ENCODE measurements at places on chromosomes 16 and 17.

- no peak for DNase-seq
These were observed 90.5 kb downstream of the TNFRSF13B start for GRCh38 chr17:16881239-16881924.

- no peak for DNase-seq
These were observed 47.9 kb upstream of the MAP3K14 start for GRCh38 chr17:45364531-45365390.

- DNase-seq: no peak
These were observed 418.6 kb downstream of the TOX3 start for GRCh38 chr16:52128361-52128760.

GRCh38 chr17:9905902-9906301, 831 bp upstream of the RCVRN start:
- DNase-seq: peak; percentile 40

- peak; percentile 48 for DNase-seq
These were observed 36.3 kb downstream of the MYO18A start for GRCh38 chr17:29143894-29144293.

GRCh38 chr17:32477220-32477619, 9.6 kb upstream of the CDK5R1 start:
- no peak for DNase-seq

- no peak for DNase-seq
These were observed 2.4 kb downstream of the NXN start for GRCh38 chr17:977166-977565.

GRCh38 chr16:4414187-4414917, 2.0 kb downstream of the CORO7 start:
- DNase-seq: no peak

All from RKO (cell line).